Stimulated activated CD8-positive, alpha-beta memory T cell treated with anti-CD3 and anti-CD28 coated beads, Interleukin-7, amount 100 ng/mL, for 1 hour (primary cell): ENCODE measurements at places on chromosomes 7 and 10.

- no peak for DNase-seq
Measured at GRCh38 chr10:79246209-79246581, 101.1 kb upstream of the PPIF start.

- DNase-seq = no peak
Measured at GRCh38 chr7:151101621-151102396, 15.5 kb downstream of the AGAP3 start.

DNA sequence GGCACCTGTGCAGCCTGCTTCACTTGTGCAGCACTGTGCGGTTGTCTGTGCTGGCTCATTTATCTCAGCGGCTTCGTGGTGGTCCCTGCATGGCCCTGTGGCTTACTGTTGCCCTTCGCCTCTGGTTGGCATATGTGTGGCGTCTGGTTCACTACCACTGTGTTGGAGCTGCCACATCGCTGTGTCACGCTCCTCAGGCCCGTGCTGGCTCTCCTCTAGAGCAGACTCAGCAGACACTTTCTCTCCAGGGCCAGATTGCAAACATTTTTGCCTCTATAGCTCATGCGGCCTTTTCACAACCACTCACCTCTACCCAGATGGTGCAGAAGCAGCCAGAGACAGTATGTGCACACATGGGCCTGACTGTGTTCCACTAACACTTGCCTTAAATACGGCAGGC, 37.9 kb downstream of the PPP2R2D start:
- no peak for DNase-seq

GRCh38 chr7:130363026-130363847, 17.1 kb upstream of the CPA1 start:
- no peak for DNase-seq

GRCh38 chr7:117808341-117808757, 64.9 kb downstream of the CTTNBP2 start:
- no peak for DNase-seq

GRCh38 chr7:151901828-151902227, 24.9 kb upstream of the PRKAG2 start:
- no peak for DNase-seq

- DNase-seq = no peak
Measured at GRCh38 chr10:132939957-132940790, 2.2 kb downstream of the CFAP46 start.

DNA sequence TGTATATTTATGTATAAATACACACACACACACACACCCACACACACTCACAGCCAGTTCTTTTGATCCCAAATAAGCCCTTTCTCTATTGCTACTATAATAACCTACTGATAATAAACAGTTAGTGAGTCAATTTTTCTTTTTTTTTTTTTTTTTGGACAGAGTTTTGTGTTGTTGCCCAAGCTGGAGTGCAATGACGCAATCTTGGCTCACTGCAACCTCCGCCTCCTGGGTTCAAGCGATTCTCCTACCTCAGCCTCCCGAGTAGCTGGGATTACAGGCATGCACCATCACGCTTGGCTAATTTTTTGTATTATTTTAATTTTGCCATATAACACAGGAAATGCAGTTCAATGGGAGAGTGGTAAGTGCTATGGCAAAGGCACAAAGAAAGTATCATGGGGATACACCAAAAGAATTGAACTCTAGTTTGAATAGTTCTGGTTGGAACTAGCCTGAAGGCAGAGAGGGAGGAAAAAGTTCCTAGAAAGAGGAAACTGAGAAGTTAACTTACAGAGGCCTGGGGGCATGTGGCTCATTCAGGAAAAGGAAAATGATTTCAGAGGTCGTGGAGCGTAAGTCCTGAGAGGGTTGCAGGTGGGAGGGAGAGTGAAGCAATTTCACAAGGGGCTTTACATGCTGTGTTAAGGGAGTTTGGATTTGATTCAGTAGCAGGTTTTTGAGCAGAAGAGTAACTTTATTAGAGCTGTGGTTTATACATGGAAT, 44.4 kb upstream of the JCAD start:
- DNase-seq = no peak

DNA sequence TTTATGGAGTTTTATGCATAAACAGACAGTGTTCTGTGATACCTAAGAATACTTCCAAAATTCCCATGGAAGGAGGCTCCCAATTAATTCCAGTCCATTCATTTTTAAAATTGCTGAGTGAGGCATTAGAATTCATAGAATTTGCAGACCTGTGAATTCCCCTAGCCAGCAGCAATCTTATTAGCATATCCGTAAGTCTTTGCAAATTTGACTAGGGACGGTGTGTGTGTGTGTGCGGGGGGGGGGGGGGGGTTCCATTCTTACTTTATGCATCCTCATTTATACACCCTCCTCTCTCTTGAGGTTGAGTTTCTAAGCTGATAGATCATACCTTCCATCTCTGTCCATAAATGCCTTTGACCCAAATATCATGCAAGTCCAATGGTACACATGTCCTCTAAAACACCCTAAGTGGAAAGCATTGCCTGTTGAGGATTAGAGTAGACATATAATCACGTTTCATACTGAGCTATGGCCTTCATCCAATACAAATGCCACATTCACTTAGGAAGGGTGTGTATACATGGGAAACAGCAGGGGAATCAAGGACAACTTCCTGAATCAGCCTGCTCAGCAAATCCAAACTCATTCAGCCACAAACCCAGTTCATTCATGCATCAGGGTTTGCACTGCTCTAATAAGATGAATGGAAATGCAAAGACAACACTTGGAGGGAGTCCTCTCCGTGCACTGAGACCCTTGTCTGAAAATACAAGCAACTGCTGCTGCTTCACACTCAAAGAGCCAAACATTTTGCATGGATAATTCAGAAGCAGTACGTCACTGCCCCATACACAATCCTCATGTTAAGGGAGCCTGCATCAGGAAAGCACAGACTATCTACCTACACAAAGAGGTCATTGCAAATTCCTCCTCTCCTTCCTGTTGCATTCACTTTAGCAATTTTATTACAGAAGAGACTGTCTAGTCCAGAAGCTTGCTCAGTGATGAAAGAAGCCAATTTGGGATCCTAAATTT, 350.8 kb downstream of the KCNMA1 start:
- DNase-seq = no peak

DNA sequence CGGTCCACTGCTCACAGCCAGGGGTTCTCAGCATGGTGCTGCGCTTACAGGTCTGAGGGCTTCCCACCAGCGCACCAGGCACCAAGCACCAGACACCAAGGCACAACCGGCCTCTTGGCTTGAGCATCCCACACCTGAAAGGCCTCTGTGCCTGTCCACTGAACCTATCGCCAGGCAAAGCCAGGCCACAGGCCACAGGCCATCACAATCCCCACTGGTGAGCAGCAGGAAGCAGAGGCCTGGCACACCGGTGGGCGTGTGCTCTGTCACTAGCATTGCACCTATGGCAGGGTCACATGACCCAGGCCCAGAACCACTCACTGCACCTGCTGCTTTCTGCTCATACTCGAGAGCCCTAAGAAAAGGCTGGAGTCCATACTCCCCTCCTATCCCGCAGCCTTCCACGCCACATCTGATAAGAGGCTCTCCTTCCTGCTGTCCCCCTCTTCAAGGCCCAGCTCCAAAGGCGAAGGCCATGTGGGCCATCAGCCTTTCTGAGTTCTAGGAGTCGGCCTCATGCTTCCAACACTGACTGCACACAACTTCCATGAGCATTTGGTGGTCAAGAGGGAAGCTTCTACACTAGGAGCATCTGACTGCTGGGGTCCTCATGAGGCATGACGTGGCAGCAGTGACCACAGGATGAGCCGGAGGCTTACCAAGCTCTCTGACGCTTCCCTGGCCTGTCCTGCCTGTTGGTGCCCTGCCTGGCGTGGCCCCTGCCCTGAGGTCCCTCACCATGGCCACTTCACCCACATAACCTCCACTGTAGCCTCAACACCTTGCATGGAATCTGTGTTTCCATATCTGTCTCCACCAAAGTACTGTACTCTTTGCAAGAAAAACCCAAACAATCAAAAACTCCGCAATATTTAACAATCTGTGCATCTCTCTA, 166.3 kb downstream of the TNS3 start:
- no peak for DNase-seq

DNA sequence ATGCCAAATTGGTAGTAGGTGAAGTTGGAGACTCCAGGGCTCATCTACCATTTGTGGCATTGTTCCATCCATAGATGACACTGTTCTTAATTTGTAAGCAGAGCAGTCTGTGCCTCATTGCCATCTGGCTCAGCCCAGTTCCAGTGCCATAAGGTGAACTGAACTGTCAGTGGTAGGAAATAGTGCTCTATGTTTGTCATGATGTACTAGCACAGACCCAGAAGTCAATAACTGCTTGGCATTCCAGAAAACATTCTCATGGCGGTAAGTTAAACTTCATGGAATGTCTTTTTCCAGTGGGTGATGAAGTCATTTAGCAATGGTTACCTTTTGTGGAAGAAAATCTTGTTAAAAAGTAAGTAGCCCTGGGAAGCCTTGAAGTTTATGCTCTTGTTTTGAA, 302.7 kb downstream of the SUGCT start:
- DNase-seq = no peak

DNA sequence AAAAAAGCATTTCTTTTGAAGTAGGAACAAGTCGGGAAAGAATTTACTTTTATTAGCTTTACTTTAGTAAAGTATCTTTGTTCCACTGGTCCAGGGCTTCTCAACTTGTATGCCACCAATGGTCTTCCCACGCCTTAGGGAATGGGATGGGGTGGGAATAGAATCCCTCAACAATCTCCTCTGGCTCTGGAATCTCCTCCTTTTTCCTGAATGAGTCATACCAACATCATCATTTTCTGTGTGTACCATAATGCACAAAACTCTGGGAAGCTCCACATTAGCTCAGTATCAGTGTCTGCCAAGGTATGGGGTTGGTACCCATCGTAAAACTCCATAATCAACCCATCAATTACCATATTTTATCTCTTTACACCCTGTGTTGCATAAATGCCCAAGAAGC, 159.4 kb upstream of the BMPER start:
- no peak for DNase-seq

GRCh38 chr10:45154502-45154901, 153.8 kb downstream of the ZNF22 start:
- DNase-seq = no peak

GRCh38 chr7:65953890-65954450, 28.0 kb downstream of the GUSB start:
- no peak for DNase-seq

DNA sequence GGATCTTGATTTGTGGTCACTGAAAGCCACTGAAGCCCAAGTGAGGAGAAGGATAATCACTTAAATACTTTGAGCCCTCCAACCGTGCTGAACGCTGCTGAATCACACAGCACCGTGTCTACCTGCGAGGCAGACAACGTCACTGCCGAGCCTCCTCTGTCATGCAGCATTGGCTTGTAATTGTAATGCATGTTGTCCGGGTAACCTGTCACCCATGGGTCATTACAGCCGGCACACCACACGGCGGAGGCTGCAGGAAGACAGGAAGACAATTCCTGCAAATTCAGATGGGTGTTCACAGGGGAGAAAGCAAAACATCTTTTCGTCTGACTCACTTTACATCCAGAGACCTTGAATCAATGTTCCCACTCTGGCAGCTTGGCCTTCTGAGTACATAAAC, 546.1 kb upstream of the FOXK1 start:
- no peak for DNase-seq

DNA sequence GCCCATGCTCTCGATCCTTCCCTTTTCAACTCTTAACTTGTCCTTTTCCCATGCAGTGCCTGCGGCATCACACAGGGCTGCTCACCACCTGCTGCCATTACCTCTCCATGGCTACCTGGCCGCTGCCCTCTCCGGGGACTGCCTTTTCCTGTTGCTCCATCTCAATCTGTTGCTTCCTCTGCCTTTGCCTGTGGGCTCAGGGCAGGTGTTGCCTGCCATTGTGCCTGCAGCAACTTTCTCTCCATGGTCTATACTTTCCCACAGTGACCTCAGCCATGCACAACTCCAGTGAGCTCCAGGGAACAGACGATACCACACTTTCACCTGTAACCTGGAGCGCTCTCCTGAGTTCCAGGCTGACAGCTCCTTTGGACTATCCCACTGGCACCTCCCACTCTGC, 3.2 kb downstream of the DNAJB12 start:
- DNase-seq = no peak

DNA sequence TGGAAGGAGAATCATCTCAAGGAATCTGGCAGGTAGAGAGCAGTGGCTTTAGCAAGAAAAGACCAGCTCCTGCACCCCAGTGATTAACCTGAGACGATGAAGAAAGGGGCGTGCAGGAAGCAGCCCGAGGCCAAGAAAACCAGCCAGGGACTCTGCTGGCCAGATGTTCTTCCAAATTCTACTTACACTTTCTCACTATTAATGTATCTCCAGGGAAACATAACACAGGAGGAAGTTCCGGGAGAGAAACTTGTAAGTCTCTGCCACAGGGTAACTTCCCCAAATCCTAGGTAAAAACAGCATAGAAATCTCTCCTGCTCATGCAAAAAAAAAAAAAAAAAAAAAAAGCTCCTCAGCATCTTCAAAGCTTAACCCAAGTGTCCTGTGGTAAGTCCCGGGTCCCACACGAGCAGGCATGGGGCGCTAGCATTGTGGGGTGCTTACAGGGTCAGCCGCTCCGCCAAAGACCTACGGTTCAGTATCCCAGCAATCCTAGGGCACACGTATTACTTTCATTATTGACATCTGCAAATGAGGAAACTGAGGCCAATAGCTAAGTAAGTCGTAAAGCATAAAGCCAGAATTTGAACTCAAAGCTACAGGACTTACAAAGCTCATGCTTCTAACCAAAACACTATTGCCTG, 97.2 kb upstream of the GNA12 start:
- no peak for DNase-seq

- no peak for DNase-seq
Measured at GRCh38 chr7:22718911-22719420, 8.0 kb upstream of the IL6 start.

DNA sequence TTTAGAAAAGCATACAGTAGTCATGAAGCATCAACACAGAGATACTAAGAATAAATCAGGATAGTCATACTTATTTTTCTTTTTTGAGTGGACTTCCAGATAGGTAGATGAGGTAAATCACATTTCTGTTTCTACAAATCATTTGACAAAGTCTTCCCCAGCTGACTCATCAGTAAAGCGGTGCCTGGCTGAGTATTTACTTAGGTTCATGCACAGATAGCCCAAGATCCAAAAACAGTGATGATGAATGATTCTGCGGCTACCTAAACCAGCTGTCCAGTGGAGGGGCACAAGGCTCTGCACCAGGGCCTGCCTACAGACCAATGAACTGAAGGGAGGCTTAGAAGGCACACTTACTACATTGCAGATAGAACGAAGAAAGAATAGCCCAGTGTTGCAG, 113.1 kb downstream of the PARP12 start:
- no peak for DNase-seq

DNA sequence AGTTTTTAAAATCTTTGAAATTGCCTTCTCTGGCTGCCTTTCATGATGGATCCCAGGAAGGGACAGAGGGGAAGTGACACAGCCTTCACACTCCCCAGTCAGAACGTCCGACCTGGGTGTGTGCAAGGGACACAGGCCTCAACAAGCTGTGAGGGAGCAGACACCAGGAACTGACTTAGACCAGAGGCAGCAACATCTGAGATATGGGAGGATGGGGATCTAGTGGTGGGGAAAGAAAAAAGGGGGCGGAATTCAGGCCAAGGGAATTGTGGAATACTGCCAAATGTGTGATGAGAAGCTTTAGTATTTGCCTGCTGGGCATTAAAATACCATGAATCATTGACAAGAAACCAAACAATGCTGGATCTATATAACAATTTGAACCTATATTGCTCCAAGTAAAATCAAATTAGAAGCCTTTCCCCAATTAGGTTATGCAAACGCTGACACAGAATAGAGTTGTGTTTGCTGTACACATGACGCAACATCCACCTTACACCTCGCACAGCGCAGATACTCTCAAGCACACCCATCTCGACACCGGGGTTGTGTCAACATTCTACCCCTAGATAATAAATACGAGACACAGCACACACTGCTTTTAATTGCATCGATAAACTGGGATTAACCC, 17.2 kb upstream of the MNX1 start:
- DNase-seq = no peak

- DNase-seq = no peak
Measured at GRCh38 chr7:45920502-45921380, at the start of gene IGFBP3. Gene IGFBP3 (minus strand): TSS chr7:45921272. CDS start chr7:45921140, 132 bp downstream.
